ENCODE measurements at places on chromosomes 2 and 18. TPM values are rescaled to one million over a fixed set of nuclear protein-coding genes. Genes with fewer than 3 reads are reported as not detected.

GRCh38 chr2:172698041-172698863 lies 37.4 kb upstream of the RAPGEF4 start:
- no peak for DNase-seq

DNA sequence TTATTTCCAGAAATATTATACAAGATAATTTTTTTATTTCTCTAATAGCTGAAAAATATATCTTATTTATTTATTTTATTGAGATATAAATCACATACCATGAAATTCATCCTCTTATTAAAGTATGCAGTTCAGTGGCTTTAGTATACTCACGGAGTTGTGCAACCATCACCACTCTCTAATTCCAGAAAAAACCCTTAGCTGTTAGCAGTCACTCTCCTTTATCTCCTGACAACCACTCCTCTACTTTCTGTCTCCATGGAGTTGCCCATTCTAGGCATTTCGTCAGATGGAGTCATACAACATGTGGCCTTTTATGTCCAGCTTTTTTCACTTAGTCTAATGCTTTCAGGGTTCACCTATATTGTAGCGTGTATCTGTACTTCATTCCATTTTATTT lies 66.5 kb downstream of the TCF7L1 start:
- DNase-seq = no peak

The DIPK1C gene
- total RNA-seq = not detected

- DNase-seq = no peak
Observed at GRCh38 chr2:122515731-122516290, 760.4 kb downstream of the TSN start.
